ENCODE measurements at places on chromosomes 16 and 17.

DNA sequence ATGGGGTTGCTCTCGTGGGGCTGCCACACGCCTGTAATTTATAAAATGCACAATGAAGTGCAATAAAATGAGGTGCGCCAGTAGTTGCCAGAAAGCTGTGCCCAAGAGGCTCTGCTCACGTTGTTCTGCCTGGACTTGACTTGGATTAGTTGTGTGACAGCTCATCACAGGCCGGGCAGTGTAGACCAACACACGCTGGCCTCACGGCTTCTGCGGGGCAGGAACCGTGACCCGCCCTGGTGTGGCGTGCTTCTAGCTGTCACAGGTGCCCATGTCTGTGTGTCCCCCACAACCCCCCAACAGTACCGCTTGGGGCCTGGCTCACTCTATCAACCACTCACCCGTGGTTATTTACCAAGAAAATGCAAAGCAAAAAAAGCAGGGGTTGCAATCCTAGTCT lies 112.2 kb upstream of the ZNF750 start:
- no peak for DNase-seq

- peak; percentile 77 for DNase-seq
Measured at GRCh38 chr17:37488607-37489196, 989 bp upstream of the DUSP14 start.

GRCh38 chr16:77660311-77660710 lies 62.0 kb upstream of the NUDT7 start:
- peak; percentile 1 for DNase-seq

GRCh38 chr17:70137451-70138230 lies 31.7 kb upstream of the KCNJ2 start:
- no peak for DNase-seq

All from NCI-H2029 (cell line).